ENCODE measurements at places on chromosomes 1 and 21. TPM values are rescaled to one million over a fixed set of nuclear protein-coding genes. Genes with fewer than 3 reads are reported as not detected.

P3H1 gene
- 20.2 TPM for total RNA-seq

- DNase-seq: no peak
These were observed 351.5 kb upstream of the ZP4 start for GRCh38 chr1:238242181-238242580.

DNA sequence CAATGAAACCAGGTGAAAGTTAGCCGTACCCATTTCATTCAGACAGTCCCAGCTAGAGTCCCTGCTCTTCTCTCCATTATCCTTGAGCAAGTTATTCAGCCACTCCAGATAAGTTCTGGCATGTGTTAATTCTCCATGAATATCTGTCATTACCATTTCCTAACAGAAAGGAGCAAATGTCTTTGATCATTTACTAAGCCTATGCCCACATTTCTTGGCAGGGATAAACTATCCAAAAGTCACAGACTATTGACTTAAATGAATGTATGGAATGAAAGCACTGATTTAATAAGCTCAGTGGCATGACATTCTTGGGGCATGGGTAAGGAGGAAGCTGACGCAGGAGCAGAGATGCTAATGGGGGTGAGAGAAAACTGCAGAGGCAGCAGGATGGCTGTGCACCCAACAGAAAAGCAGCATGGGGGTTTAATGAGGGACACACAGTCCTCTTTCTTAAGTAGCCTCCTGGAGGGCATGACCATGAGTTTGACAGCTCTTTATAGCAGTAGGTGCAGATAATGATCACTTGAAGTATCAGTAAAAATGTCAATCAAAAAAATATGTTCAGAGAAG, 17.6 kb upstream of the DHCR24 start:
- DNase-seq: no peak

- DNase-seq: no peak
These were observed 24.4 kb downstream of the TMCO4 start for GRCh38 chr1:19775317-19775716.

DNA sequence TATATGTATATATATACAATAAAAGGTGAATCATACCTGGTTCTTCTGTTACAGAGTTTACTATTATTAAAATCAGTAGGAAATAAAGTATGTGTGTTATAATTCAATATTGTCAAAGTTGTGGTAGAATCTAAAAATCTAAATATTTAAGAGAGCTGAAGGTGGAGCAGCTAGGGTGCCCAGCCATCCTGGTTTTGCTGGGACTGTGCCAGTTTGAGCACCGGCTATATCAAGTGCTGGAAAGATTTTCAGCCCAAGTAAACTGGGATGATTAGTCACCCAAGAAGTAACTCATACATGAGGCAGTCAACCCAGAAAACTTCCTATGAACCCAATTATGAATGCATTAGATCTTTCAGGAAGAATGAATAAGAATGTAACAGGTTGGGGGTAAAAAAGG, 16.9 kb upstream of the KRTAP19-5 start:
- no peak for DNase-seq
